ENCODE measurements at places on chromosomes 1 and 21.

- DNase-seq: no peak
Measured at GRCh38 chr1:145750426-145750825, 31.1 kb downstream of the CD160 start.

DNA sequence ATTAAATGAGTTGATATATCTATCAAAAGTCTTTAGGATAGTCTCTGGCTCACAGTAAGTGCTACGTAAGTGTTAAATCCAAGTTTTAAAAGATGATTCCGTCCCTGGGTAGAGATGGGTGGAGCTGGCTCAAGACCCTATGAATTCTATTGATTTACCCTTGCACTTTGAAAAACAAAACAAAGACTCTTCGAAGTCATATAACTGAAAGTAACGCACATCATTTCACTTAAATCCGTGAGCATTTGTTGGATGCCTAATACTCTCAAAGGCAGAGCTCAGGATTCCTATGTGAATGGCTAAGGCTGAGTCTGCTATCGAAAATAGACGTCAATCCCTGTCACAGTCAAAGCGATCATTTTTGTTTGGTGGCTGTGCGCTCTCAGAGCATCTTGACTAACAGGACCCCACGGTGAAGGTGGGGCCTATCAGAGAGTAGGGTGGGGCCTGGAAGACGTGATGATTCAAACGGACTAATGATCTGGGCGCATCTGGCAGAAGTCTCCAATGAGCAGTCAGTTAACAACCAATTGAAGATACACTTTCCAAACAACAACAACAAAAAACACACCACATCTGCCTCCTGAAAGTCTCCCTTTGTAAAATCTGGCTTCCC is 1.2 kb upstream of the NUCKS1 start:
- DNase-seq: no peak

- DNase-seq: no peak
Measured at GRCh38 chr1:144551107-144551542, 41.6 kb upstream of the PPIAL4F start.

GRCh38 chr1:214074477-214074876 is 86.7 kb downstream of the PROX1 start:
- no peak for DNase-seq

DNA sequence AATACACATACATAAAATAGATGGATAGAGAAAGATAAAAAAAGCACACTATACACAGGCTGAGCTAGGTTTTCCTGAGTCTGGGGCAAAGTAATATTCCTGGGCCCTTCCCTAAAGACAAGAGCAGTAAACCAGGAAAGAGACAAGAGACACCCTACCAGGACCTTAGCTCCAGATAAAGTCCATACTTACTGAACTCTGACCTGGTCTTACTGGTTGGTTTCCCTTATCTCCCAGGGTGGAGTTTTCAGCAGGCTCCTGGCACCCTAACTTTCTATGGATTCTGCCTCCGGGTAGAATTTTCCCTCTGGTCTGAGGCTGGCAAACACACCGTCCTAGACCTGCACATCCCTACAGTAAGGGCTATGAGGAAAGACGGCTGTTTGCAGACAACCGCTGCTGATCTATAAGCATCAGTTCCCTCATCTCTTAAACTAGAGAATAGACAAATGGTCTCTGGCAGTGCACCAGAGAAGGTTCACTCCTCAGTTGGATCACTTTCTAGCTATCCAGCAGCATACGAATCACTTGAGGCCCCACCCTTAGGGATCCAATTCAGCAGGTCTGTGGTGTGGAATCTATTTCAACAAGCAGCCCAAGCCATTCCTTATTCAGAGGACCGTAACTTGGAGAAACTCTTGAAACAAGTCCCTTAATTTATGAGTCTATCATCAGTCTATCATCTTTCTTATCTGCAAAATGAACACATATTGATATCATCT is 52.0 kb downstream of the ARHGEF11 start:
- no peak for DNase-seq

GRCh38 chr1:70092526-70092925 is 112.9 kb downstream of the LRRC40 start:
- no peak for DNase-seq

DNA sequence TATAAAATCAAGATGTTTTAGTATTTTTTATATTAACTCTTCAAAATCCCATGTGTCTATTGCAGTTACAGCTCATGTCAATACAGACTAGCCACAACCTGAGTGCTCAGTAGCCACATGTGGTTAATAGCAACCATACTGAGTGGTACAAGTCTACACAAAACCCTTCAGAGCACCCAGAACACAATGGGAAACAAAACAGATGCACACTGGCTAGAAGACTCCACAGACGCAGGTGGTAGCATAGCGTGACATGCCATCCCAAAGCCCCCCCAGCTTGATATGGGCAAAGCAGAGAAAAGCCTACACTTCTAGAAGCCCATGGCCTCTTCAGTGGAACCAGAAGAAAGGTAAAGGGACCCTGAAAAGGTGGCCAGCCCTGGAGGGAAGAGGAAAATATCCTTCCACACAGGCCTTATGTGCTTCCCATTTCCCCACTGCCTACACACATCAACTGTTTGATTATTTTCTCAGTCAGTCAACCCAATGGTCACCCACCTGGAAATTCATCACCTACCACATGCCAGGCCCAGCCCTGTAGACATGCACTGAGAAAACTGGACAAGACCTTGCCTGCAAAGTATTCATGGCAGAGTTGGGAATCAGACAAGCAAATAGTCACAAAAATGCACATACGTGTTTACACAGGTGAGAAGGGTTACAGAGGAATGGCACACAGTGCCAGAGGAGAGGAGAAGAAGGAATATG is 175.0 kb downstream of the VAV3 start:
- DNase-seq: no peak

DNA sequence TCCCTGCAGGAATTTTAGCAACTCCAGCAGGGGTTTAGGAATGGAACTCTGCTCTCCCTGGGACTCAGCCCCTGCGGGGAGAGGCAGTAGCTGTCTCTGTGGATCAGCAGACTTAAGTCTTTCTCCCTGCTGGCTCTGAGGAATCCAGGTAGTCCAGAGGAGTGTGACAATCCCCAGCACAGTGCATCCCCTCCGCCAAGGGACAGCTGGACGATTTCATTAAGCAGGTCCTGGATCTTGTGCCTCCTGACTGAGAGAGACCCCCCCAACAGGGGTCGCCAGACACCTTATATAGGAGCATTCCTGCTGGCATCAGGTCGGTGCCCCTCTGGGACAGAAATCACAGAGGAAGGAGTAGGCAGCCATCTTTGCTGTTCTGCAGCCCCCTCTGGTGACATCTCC is 30.6 kb downstream of the AKT3 start:
- DNase-seq: no peak

GRCh38 chr1:177960939-177961622 is 8.8 kb downstream of the SEC16B start:
- no peak for DNase-seq

GRCh38 chr1:154567386-154568156 is at the start of gene CHRNB2:
TSS of gene CHRNB2 (plus strand) at chr1:154567778. CDS start at chr1:154568045, 267 bp downstream.
- peak; percentile 63 for DNase-seq

DNA sequence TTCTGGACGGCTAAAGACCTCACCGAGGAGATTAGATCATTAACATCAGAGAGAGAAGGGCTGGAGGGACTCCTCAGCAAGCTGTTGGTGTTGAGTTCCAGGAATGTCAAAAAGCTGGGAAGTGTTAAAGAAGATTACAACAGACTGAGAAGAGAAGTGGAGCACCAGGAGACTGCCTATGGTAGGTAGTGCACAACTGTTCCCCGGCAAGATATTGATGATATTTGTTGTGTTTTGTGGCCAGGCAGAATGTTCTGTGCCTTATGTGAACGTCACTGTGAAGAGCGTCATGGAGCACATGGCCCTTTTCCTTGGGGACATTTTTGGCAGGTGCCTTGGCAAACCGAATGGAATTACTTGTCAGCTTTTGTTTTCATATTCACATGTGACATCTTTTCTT is 191.7 kb downstream of the DISC1 start:
- DNase-seq: no peak

GRCh38 chr21:33302055-33302454 is 22.7 kb upstream of the IFNAR1 start:
- DNase-seq: no peak

GRCh38 chr1:32763221-32763620 is 53.9 kb downstream of the YARS1 start:
- DNase-seq: no peak

- no peak for DNase-seq
Measured at GRCh38 chr1:178282949-178283367, 189.1 kb downstream of the RASAL2 start.

- no peak for DNase-seq
Measured at GRCh38 chr1:232179896-232180778, 449.8 kb downstream of the SIPA1L2 start.

- DNase-seq: no peak
Measured at GRCh38 chr1:231431665-231432415, 9.8 kb upstream of the EGLN1 start.

DNA sequence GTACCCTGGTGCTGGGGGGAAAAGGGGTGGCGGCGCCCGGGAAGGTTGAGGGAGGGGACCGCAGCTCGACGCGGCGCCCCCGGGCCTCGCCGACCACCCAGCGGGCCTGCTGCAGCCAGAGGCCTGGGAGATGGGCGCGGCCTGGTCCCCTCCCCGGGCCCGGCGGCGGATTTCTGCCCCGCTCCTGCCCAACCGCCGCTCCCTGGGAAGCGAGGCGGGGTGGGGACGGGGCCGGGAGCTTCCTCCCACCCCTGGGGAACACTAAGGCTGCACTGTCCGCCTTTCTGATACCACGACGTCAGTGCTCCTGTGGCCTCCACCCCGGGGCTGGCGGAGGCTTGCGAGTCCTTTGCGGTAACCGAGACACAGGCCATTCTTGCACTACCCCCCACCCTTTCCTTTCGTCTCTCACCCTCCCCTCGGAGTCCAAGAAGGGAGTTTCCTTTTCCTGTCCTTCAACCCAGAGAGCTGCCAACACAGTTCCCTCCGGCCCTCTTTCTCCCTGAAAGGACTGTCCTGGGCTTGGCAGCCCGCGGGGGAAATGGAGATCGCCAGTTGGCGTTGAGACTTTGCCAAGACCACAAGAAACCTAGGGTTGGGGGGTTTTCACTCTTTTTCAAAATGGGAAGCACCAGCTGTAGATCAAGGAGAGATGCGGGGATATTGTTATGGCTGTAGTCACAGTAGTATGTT is 742 bp downstream of the SH3GLB1 start:
- peak; percentile 29 for DNase-seq

DNA sequence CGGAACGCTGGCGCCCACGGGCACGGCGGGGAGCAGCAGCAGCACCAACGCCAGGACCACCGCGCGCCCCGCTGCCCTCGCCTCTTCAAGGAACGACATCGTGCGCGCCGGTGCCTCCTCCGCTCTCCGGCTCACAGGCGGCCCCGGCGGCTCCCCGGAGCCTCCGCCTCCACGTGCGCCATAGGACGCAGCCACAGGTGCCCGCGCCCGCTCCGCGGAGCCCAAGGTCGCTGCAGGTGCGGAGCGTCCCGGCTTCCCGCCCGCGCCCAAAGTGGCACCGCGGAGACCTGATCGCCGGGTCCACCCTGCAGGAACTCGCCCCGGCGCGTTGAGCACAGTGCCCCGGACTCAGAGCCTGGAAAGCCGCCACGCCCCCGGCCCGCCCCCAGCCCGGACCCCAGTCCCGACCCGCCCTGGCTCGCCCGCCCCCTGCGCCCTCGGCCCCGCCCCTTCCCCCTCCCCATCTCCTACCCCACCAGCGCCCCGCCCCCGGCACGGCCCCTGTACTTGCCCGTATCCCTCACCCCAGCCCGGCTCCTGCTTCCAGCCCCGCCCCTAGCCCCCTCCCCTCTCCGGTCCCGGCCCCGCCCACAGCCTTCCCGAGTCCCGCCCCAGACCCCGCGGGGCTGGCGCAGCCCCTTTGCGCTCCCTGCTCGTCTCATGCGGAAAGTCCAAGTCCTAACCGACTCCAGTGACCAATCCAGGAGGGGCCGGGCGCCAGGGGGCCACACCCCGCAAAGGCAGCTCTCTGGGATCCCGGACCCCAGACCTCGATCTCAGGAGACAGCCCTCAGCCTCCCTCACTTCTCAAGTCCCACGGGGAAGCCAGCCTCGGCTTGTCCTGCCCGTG is at the start of gene MEGF6:
Gene MEGF6, minus strand, starts transcription at position 339 of the 850 bp plus-strand sequence. Its CDS starts 240 bp downstream, at position 99.
- DNase-seq: no peak

DNA sequence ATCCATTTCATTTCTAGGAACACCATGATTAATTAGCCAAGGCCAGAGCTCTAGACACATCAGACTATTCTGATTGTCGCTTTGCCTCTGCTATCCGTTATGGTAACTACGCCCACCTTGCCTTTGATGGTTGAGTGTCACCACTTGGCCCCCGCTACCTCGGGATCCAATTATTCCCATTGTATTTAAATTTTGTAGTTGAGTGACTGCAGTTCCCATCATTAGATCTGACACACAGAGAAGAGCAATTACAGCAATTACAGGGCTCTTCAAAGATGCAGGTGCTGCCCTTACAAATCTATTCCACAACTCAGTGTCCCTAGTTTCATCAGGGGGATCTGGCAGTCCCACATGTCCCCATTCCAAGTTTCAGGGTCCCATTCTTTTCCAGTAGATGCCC is 44.9 kb upstream of the ABCA4 start:
- no peak for DNase-seq

- no peak for DNase-seq
Measured at GRCh38 chr21:38973552-38973951, 167.8 kb downstream of the ETS2 start.

DNA sequence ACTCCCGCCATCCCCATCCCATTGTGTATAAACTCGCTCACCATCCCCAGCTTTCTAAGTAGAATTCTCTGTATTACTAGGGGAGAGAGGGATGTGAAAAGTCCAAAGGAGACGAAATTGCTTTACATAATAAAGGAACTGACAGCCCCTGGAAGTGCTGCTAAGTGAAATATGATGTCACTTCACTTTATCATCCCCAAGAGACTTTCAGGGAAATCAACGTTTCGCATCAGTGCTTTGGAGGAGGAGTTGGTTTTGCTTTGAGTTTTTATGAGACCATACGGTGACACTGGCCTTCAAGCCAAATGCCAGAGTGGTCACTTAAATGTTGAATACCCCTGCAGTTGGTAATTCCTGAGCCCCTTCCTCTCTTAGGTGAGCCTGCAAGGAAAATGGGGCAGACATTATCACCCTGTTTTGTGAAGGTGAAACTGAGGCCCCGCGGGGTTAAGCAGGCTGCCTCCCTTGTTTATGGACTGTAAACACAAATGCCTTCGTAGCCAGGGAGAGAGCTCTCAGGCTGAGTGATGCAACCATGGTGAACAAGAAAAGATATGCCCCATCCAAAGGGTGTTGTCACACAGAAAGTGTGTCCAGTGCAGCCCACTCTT is 58.4 kb upstream of the KAZN start:
- no peak for DNase-seq

GRCh38 chr1:155254714-155255242 is 505 bp downstream of the ENTREP3 start:
- peak; percentile 63 for DNase-seq

DNA sequence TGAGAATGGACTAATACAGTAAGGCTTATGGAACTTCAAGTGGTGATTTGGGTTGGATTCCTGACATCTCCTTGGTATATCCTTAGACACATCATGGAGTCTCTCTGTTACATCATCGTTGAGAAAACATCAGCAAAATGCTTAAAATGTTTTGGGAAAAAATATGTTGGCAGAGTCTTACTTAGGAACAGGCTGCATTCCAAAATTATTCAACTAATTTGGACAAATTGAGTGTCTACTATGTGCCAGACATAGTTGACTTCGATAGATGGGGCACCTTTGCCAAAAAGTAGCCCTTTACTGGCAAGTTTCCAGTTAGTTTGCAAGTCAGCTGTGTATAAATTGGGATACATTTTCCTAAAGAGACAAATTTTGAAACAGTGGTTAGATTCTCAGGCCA is 253.4 kb upstream of the ST6GALNAC5 start:
- DNase-seq: no peak

GRCh38 chr1:198903203-198903602 is 264.4 kb downstream of the PTPRC start:
- DNase-seq: no peak

Data from NCI-H1092 (cell line).